T-helper 17 cell (primary cell): ENCODE measurements at places on chromosomes 12 and 14.

DNA sequence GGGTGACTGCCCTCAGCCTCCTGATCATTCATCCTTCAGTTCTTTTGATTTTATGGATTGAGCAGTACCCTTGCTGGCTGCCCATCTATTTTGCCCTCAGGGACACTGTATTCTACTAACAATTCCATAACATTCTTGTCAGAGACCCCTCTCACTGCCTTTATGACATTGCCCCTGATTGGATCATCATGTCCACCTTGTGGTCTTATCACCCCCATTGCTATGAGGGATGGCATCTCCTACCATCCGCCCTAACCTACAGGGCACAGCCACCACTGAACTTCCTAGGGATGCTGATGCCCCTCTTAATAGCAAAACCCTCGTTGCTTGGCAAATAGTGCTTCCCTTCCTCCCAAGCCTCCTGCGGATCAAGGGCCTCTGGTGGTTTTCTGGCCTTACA is 38.8 kb upstream of the HMGA2 start:
- DNase-seq = no peak

DNA sequence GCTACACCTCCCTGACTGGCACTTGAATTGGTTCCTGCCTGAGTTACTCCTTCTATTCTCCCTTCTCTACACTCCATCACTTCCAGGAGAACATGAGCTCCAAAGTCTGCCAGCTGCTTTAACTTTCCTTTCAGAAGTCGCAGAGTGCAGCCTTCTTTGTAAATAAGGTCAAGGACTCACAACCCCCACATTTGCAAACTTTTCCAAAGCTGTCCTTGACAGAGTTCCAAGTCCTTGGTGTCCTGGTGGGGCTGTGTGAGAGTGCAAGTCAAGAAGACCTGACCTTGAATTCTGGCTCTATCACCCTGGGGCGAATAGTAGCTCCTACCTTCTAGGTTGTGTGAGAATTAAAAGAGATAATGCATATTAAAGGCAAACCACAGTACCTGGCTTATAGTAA is 15.6 kb downstream of the CCDC198 start:
- no peak for DNase-seq

DNA sequence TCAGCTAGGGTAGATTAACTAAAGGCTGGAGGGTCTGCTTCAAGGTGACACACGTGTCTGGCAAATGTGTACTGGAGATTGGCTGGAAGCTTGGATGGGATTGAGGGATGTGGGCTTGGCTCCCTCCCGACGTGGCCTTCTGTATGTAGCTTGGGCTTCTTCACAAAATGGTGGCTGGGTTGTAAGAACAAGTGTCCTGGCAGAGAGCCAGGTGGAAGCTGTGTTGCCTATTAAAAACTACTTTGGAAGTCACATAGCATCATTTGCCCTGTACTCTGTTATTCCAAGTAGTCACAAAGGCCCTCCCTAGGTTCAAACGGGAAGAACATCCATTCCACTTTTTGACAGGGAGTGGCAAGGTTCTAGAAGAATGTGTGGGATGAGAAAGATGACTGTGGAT is 174.1 kb upstream of the PRICKLE1 start:
- no peak for DNase-seq

DNA sequence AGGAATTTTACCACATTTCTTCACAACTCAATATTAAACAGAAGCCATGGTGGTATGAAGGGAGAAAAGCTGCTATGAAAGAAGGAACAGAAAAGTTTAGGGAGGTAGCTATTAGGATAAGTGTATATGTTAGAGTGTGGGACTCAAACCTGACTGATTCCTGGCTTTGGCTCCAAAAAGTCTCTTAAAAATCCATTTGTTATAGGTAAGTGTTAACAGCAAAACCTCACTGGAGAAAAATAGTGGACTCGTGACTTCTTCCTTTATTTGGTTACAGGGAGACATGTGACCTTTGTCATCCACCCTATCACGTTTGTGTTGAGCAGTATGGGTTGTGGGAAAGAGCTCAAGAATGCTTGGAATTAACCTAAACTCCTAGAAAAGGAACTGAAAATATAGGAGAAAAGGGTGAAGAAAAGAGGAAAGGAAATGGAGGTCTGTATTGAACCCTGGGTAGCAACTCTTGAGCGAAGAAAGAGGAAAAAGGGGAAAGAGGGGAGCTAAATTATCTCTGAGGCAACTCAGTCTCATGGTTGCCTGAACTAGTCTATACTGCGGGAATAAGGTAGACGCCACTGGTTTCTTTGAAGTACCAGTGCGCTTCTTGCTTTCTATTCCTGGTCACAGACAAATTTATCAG is 3.6 kb upstream of the EID3 start:
- no peak for DNase-seq

- no peak for DNase-seq
Observed at GRCh38 chr12:68871396-68871795, 61.6 kb downstream of the CPM start.

DNA sequence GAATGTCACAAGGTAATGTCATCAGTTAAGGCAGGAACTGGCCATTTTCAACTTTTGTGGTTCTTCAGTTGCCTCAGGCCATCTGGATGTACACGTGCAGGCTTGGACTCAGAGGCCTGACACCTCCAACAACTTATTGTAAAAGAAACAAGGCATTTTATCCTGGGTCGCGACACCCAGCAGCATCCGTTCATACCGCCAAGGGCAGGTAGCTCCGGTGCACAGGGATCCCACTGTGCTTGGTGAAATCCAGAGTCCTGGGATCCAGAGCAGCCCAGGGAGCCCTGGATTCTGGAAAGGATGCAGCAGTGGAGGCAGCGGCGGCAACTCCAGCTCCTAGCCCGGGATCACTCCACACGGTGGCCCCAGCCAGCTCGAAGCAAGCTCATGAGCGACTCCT is 380.9 kb upstream of the STXBP6 start:
- no peak for DNase-seq

DNA sequence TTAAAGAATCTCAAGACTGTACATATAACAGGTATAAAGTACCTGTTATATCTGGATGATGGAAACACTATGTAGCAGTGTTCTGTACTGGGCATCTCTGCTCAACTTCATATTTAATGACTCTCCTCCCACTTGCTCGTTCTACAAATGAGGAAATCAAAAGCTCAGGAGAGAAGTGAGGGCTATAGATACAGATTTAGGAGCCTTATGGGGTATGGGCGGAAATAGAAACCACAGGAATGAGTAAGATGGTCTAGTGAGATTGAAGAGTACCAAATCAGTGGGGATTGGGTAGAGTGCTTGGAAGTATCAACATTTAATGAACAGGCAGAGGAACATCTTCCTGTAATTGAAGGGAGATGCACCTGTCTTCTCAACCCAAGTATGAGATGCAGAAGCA is 23.8 kb upstream of the POLR3B start:
- no peak for DNase-seq

DNA sequence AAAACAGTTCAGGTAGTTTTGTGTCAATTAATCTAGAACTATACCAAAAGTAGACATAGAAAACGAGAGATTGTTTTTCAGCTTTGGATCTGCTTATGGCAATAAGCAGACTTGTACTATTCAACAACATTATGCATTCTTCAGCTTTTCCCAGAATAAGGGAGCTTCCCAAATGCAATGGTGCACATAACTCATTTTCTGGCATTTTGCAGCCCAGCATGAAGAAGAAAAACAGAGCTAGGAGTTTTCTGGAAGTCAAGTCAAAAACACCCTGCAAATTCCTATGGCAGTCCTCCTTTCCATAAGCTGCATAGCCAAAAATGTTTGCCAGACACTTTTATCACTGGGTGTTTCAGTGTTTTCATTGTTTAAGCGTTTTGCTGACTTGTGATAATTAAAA is 314.7 kb downstream of the NAV3 start:
- DNase-seq = no peak

DNA sequence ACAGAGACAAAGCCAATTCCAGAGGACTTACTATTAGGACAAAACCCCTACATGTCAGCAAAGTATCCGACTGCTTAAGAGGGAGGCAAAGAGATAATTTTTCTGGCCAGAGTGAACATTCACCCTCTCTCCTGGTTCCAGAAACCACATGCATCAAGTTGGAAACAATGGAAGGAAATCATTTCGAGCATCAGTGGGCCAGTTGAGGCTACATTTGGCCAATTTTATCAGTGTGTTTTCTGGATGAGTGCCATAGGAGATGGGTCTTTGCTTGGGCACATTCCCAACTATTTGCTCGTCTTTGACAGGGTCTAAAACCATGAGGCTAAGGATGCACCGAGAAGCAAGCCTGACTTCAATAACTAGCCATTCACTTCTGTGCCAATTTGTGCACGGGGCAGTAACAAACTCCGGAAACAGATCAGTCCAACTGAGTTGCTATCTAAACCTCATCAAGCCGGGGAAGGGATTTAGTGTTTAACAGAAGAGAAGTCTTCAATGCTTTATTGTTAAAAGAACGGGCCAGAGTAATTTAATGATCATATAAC is 17.4 kb downstream of the EGLN3 start:
- DNase-seq = no peak

DNA sequence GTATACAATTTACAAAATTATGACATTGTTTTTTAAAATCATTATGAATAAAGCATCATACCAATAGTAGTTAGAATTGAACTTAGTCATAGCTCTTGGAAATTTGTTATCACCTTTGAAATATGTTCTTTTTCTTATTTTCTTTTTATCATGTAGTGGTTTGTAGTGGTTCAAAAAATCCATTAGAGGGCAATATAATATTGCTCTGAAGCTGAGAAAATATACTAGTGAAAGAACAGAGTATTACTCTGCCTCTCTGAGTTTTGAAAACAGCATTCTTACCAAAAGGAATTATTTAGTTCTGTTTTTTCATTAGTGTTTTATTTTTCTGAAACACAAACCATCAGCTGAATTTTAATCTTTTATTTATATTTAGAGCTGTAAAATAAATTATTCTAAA is 76.2 kb downstream of the PDZRN4 start:
- no peak for DNase-seq

- DNase-seq = no peak
Observed at GRCh38 chr14:64221391-64222003, 72.7 kb downstream of the ESR2 start.

DNA sequence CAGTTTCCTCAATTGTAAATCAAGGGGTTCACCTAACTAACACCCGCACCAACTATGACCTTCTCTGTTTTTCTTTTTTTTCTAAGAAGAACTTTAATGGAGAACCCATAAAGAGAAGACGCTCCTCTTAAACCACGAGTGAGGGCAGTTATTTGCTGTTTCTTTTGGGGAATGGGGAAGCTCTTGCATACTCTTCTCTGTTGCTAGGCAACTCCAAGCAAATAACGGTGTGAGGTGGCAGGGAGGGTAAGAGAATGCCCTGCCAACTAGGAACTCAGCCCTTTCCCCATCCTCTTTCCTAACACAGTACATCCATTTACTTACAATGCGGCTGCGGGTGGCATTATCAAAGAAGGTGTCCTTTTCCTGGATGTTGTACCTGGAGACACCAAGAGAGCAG is 114.9 kb downstream of the ANO2 start:
- no peak for DNase-seq

- no peak for DNase-seq
Observed at GRCh38 chr14:103881268-103882201, 34.2 kb upstream of the PPP1R13B start.

GRCh38 chr12:96224219-96224615 is 30.0 kb downstream of the ELK3 start:
- no peak for DNase-seq

DNA sequence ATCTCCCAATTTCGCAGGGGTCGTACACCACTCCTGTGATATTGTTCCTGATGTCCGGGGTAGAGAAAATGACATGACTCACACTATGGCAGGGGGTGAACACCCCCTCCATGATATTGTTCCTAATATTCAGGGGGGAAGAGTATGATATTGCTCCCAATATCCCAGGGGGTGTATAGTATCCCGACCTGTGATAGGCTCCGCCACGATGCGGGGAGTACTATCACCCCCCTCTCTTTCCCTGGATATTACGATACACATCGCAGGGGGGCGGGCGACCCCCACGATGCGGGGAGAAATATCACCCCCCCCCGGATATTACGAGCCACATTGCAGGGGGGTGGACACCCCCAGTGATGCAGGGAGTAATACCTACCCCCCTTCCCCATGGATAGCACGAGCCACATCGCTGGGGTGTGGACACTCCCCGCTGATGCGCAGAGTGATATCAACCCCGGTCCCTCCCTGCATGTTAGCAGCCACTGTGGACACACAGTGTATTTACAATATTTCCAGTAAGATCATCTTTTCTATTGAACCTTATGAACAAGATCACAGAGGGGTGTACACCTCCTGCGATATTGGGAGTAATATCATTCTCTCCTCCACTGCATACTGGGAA is 17.7 kb downstream of the SMIM41 start:
- DNase-seq = no peak

- no peak for DNase-seq
Observed at GRCh38 chr12:105352052-105352451, 21.6 kb downstream of the C12orf75 start.

GRCh38 chr12:42725809-42726208 is 136.3 kb upstream of the PRICKLE1 start:
- no peak for DNase-seq

- no peak for DNase-seq
Observed at GRCh38 chr14:101233021-101233366, 328.3 kb upstream of the DIO3 start.

DNA sequence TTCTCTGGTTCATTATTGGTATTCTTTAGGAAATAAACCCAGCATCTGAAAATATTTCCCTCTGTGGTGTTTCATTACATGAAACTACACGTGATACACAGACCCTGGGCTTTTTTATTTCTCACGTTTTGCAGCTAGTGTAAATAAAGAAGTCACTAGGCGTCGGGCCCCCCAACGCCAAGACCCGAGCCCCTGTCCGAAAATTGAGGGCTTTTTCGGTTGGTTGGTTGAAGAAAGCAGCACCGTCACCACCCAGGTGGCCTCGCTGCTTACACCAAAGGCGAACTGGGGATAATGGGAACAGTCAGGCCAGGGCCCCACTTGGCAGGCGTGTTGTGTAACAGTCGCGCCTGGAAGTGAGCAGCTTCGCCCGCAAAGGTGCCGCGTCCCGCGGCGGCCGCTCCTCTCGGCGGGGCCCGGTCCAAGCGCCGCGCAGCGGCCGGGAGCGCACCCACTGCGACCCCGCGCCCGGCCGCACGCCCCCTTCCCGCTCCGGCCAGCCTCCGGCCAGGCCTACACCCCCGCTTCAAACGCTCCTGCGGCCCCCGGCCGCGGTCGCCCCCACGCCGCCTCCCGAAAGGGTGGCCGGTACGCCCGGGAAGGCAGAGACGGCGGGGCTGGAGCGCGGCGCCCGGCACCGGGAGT is 1.2 kb downstream of the DUSP16 start:
- DNase-seq = peak; percentile 25

DNA sequence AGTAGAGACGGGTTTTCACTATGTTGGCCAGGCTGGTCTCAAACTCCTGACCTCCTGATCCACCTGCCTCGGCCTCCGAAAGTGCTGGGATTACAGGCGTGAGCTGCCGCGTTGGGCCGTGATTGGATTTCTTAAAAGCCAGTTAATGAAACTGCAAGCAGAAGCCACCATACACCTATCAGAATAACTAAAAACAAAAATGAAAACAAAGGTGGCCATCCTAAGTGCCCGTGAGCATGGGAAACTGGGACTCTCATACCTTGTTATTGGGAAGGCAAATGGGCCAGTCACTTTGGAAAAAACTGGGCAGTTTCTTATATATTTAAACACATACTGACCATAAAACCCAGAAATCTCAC is 7.7 kb upstream of the TCTN1 start:
- DNase-seq = no peak

GRCh38 chr14:55092341-55092740 is 36.7 kb upstream of the LGALS3 start:
- no peak for DNase-seq
